ENCODE measurements at places on chromosomes 6 and 20. TPM values are rescaled to one million over a fixed set of nuclear protein-coding genes. Genes with fewer than 3 reads are reported as not detected.

DNA sequence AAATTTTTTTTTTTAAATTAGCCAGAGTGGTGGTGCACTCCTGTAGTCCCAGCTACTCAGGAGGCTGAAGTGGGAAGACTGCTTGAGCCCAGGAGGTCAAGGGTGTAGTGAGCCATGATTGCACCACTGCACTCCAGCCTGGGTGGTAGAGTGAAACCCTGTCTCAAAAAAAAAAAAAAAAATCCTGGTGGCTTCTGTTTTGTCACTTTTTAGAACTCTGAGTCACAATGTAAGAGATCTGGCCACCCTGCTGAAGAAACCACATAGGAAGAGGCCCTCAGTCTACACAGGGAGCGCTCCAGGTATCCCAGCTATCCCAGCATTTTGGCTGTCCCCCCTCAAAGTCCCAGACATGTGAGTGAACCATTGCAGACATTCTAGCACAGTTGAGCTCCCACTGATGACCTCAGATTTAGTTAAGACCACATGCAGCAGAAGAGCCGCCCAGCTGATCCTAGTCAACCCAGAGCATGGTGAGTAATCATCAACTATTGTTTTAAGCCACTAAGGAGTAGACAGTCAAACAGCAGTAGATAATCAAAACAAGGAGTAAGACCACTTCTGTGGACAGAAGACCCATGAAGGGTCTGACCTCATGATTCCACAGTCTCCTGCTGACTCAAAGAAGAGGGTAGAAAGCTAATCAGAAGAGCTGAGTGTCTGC, 12.7 kb upstream of the ARFGEF2 start:
- peaks cover 6% of the 10 kb centered on the region for H3K4me1 ChIP-seq
- H3K27ac ChIP-seq, result no peak overlapping the region
- no peaks in the 10 kb centered on the region for H3K36me3 ChIP-seq
- H3K27me3 ChIP-seq, result peaks cover 14% of the 10 kb centered on the region
- no peak for DNase-seq
- H3K4me3 ChIP-seq, result no peak overlapping the region

Gene CTAGE9
- not detected for total RNA-seq

Gene CRISP2
- total RNA-seq, result not detected

DNA sequence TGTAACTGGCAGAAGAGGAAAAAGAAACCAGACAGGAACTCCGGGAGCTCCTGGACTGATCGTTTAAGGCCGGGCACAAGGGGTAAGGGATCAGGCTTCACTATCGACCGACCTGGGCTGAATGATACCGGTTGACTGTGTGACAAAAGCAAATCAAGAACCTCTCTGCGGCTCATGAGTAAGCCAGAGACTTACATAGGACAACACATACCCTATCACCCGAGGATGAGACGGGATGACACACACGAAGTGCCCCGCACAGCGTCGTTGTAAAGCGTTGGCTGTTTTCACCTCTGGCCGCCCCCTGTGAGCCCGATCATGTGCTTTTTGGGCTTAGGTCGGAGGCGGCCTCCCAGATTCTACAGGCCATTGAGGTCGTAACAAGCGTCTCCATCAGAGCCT, 695 bp upstream of the TGIF2 start:
- peak overlapping the region; percentile 69 for H3K4me3 ChIP-seq
- H3K27ac ChIP-seq, result peak overlapping the region; percentile 93
- no peaks in the 10 kb centered on the region for H3K36me3 ChIP-seq
- no peak for DNase-seq
- peaks cover 46% of the 10 kb centered on the region for H3K4me1 ChIP-seq

DNA sequence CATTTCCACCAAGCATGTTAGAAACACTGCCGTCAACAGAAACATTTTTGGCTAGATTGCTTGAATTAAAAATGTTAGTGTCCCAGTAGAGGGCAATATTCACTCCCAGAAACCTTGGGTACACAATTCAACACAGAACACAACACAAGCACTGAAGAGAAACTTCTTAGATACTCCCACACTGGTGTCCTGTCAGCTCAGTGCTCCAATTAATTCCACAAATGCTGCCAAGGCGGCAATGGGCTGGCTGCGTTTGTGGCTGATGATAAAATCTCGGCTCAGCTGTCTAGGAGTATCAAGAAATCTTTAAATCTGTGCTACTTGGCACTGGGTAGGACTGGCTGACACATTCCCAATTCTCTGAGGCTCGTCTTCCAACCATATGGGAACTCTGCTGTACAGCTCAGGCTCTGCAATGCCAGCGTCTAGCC, 39.3 kb downstream of the BEND3 start:
- H3K4me1 ChIP-seq, result peaks cover 11% of the 10 kb centered on the region
- peaks cover 1% of the 10 kb centered on the region for H3K36me3 ChIP-seq
- H3K4me3 ChIP-seq, result no peak overlapping the region
- H3K27ac ChIP-seq, result peak overlapping the region; percentile 91
- DNase-seq, result no peak

- peak overlapping the region; percentile 75 for H3K27ac ChIP-seq
- DNase-seq, result no peak
- H3K4me3 ChIP-seq, result no peak overlapping the region
- peaks cover 5% of the 10 kb centered on the region for H3K36me3 ChIP-seq
- no peaks in the 10 kb centered on the region for H3K27me3 ChIP-seq
These were observed 27.5 kb downstream of the NCOA7 start for GRCh38 chr6:125818225-125818657.

DNA sequence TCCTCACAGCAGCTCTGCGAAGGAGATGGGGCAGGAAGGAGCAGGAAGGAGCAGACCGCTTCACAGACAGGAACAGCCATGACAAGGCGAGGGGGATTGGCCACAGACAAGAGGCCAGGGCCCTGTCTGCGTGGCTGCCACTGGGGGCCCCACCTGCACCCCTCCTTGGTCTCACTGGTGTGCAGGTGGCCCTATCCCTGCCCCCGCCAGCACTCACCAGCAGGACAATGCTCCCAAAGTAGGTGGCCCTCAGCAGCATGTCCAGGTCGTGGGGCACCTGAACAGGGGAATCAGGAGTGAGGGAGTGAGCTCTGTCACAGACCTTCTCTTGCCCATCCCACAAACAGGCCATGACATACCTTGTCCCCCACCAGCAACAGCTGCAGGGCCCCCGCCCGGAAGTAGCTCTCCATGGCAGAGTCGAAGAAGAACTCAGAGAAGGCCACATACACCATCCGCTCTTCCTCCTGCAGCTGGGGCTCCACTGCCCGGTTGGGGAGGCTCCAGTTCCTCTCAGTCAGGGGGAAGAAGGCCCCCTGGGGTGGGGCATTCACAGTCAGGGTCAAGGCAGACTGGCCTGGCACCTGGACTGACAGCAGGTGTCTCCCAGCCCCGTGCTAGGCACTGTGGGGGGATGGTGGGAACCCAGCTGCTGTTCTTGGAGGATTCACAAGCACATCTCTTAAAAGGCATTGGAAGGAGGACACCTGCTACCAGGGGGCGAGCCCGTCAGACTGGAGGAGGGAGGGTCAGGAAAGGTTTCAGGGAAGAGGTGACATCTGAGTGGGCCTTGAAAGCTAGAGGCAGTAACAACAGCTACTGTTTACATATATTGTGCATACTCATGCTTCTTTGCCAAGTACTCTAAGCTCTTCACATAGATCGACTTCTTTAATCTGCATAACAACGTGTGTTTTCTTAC, 7.1 kb downstream of the PLTP start:
- no peaks in the 10 kb centered on the region for H3K4me1 ChIP-seq
- peaks cover 24% of the 10 kb centered on the region for H3K36me3 ChIP-seq
- DNase-seq, result no peak
- no peak overlapping the region for H3K27ac ChIP-seq
- no peak overlapping the region for H3K4me3 ChIP-seq

DNA sequence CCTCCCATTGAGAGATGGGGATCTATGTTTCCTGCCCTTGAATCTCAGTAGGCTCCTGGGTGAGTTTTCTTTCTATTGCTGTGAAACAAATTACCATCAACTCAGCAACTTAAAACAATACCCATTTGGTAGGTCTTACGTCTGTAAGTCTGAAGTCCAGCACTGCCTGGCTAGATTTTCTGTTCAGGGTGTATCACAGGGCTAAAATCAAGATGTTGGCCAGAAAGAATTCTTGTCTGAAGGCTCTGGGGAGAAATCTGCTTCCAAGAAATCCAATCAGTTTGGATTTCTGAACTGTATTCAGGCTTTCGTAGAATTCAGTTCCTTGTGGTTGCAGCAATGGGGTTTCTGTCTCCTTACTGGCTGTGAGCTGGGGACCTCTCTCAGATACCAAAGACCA, 99.6 kb upstream of the SLC24A3 start:
- no peaks in the 10 kb centered on the region for H3K4me1 ChIP-seq
- no peak for DNase-seq
- no peak overlapping the region for H3K4me3 ChIP-seq

- DNase-seq, result no peak
- H3K4me3 ChIP-seq, result no peak overlapping the region
- peaks cover 19% of the 10 kb centered on the region for H3K4me1 ChIP-seq
These were observed 41.0 kb upstream of the FAM50B start for GRCh38 chr6:3808199-3808598.

Gene TP53TG5
- not detected for total RNA-seq

GRCh38 chr6:149383371-149383770, 16.7 kb upstream of the SUMO4 start:
- H3K36me3 ChIP-seq, result peaks cover 42% of the 10 kb centered on the region
- H3K4me1 ChIP-seq, result peaks cover 12% of the 10 kb centered on the region
- no peaks in the 10 kb centered on the region for H3K27me3 ChIP-seq
- peak overlapping the region; percentile 6 for H3K27ac ChIP-seq
- DNase-seq, result no peak
- no peak overlapping the region for H3K4me3 ChIP-seq

- H3K4me1 ChIP-seq, result peaks cover 20% of the 10 kb centered on the region
- no peak overlapping the region for H3K4me3 ChIP-seq
- peaks cover 2% of the 10 kb centered on the region for H3K27me3 ChIP-seq
- no peak for DNase-seq
These were observed 111.8 kb downstream of the PSMB1 start for GRCh38 chr6:170441316-170441715.

Gene SLC32A1
- not detected for total RNA-seq

DNA sequence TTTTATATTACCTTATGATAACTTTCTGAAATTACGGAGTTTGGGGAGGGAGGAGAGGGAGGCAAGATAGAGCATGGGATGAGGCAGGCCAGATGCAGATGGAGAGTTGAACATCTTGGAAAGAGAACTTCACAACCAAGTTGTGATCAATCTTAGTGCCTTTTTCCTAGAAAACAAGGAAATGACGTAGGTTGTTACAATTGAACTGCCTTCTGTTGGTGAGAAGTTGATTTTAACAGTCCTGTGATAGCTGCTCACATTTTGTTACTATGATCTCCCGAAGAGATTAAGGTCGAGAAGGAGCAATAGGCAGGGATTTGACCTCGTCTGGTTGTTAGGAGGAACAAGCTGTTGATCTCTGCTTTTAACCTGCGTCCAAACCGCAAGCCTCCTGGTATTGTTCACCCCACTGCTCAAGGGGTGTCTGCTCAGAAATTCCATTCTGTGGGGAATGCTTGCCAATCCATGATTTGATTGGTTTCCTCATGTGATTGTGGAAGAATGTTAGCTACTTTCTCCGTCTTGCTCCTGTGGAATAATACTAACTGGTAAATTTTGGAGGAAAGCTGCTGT, 35.1 kb downstream of the TIAM2 start:
- H3K4me3 ChIP-seq, result no peak overlapping the region
- no peaks in the 10 kb centered on the region for H3K27me3 ChIP-seq
- no peak overlapping the region for H3K27ac ChIP-seq
- no peak for DNase-seq

Gene UBE3D
- 10.8 TPM for total RNA-seq

- no peaks in the 10 kb centered on the region for H3K27me3 ChIP-seq
- H3K27ac ChIP-seq, result no peak overlapping the region
- no peak for DNase-seq
- H3K36me3 ChIP-seq, result no peaks in the 10 kb centered on the region
- peaks cover 2% of the 10 kb centered on the region for H3K4me1 ChIP-seq
These were observed 806.6 kb downstream of the C6orf118 start for GRCh38 chr6:164502833-164503232.

Gene RIPOR3
- total RNA-seq, result 19.2 TPM

DNA sequence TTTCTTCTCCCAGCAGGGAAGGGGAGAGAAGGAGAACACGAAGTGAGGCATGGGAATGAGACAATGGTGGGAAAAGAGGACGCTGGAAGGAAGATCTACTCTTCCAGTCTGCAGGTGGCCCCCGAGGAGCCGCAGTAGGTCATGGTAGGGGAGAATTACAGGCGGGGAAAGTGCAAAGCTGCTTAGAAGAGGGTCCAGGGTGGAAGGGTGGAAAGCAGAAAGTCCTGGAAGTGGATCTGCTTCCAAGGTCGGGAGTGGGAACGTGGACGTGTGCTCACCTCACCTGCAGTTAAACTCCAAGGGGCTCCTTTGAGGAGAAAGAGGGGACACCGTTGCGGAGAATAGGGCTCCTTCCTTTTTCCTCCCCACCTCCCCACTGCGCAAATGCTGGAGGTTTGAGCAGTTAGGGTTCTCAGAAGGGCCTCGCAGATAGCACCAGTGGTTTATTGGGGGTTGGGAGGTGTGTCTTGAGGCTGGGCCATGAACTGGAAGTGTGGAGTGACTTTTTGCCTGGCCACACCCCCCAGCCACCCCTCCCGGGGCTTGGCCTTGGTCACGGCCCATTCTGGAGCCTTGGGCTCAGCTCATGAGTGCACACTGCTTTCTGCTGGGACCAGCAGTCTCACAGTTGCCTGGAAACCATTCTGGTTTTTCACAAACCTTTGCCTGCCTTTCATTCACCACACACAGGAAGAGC, 100.4 kb upstream of the MLN start:
- H3K4me1 ChIP-seq, result peaks cover 12% of the 10 kb centered on the region
- H3K27me3 ChIP-seq, result peaks cover 38% of the 10 kb centered on the region
- H3K36me3 ChIP-seq, result no peaks in the 10 kb centered on the region
- H3K27ac ChIP-seq, result no peak overlapping the region

- H3K27ac ChIP-seq, result no peak overlapping the region
- no peak for DNase-seq
- no peak overlapping the region for H3K4me3 ChIP-seq
- peaks cover 5% of the 10 kb centered on the region for H3K36me3 ChIP-seq
- peaks cover 1% of the 10 kb centered on the region for H3K4me1 ChIP-seq
These were observed 68.8 kb downstream of the CDS2 start for GRCh38 chr20:5195655-5196054.

DNA sequence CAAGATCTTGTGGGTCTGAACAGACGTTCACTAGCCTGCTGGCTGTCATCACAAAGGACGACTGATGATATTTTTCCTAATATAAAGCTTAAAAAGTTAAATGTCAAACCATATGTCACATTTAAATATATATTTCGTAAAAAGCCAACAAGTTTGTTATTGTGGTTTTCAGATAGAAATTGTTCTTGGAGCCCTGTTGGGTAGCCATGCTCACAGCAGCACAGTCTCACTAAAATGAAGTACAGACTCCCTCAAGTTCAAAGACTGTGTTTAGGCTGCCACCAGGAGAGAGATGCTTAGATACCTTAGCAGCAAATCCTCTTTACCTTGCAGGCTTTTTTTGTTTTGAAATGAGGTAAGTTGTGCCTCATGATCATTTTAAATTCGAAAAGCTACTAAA, 17.8 kb downstream of the EEF1E1 start:
- no peak overlapping the region for H3K27ac ChIP-seq
- peaks cover 17% of the 10 kb centered on the region for H3K4me1 ChIP-seq
- H3K27me3 ChIP-seq, result no peaks in the 10 kb centered on the region
- H3K36me3 ChIP-seq, result peaks cover 38% of the 10 kb centered on the region
- no peak for DNase-seq

GRCh38 chr20:11499101-11499634, 418.5 kb upstream of the BTBD3 start:
- no peak for DNase-seq
- no peak overlapping the region for H3K27ac ChIP-seq
- no peaks in the 10 kb centered on the region for H3K27me3 ChIP-seq
- H3K4me3 ChIP-seq, result no peak overlapping the region
- peaks cover 2% of the 10 kb centered on the region for H3K4me1 ChIP-seq
- no peaks in the 10 kb centered on the region for H3K36me3 ChIP-seq
